Ureter (tissue), 1 donor: ENCODE measurements at places on chromosomes 3 and 15. TPM values are rescaled to one million over a fixed set of nuclear protein-coding genes. Genes with fewer than 3 reads are reported as not detected.

- no peak for DNase-seq
These were observed 2.2 kb downstream of the TAGLN3 start for GRCh38 chr3:112000966-112001365.

GRCh38 chr15:44064706-44065105 lies 130.4 kb downstream of the FRMD5 start:
- DNase-seq: no peak

- DNase-seq: no peak
These were observed 114.5 kb upstream of the ZBED2 start for GRCh38 chr3:111709645-111710044.

DNA sequence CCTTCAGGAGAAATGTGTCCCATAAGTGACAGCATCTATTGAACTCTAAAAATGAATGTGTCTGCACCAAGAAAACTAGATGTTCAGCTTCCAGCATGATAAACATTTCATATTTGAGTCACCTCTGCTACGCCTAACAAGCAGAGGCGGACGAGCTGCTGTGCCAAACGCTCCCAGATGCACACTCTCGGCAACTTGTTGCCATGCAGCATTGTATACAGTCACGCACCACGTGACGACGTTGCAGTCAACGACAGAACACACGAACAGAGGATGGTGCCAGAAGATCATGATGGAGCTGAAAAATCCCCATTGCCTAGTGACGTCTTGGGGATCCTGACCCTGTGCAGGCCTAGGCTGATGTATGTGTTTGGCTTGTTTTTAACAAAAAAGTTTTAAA lies 137.5 kb downstream of the XXYLT1 start:
- DNase-seq: no peak

The PLCD1 gene
- 93.5 TPM for total RNA-seq

- DNase-seq: no peak
These were observed 293.9 kb upstream of the PROK2 start for GRCh38 chr3:72078676-72079368.

The EIF4E3 gene
- total RNA-seq: 33.2 TPM

DNA sequence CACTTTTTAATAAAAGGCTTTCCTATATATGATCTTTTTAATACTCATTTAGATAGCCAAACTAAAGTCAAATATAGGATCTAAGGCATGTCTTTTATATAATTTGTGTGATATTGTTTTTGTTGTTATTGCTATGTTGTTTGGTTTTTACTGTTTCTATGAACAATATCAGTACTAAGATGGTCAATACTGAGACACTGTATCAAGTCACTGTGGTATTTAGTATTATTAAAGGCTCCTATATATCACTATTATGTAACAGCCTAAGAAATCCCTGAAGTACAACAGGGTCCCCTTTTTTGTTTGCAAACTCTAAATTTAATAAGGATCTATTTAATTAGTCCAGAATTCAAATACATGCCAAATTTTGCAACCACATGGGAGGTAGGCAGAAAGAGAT lies 61.9 kb downstream of the TBC1D5 start:
- no peak for DNase-seq

- DNase-seq: no peak
These were observed 78.4 kb downstream of the NR2E3 start for GRCh38 chr15:71888797-71889196.

DNA sequence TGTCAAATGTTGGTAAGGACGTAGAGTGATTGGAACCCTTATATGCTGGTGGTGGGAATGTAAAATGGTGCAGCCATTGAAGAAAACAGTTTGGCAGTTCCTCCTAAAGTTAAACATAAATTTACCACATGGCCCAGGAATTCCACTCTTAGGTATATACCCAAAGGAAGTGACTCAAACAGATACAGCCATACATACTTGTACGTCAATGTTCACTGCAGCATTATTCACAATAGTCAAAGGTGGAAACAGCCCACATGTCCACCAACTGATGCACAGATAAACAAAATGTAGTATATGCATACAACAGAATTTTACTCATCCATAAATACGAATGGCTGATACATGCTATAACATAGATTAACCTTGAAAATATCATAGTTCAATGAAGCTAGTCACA lies 13.2 kb downstream of the CLASP2 start:
- no peak for DNase-seq

The CYP11A1 gene
- 2.4 TPM for total RNA-seq

GRCh38 chr15:72179950-72180581 lies 17.5 kb downstream of the GRAMD2A start:
- DNase-seq: no peak

DNA sequence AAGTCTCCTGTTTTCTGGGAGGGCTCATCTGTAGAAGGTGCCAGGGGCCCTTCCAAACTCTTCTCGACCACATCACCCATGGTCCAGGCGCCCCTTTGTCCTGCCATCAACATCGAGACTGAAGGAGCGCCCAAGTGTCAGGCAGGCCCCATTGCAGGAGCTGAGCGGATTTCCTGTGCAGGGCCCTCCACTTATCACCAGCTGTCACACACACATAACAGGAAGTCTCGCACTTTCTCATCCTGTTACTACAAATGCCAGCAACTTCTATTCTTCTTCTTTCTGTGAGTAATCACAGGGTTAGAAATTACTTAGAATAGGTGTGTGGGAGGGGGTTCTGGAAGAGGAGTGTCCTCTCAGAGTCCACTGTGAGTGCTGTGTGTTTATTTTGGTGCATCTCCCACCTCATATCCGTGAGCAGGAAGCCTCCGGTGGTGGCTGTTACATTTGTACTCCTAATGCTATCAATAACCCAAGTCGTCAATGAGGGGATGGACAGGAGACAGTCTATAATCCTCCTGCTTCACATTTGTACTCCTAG lies at the start of gene KLHL6:
Gene KLHL6 (minus strand): TSS at position 166 of the 541 bp plus-strand sequence. CDS start 53 bp downstream, at position 113.
- peak; percentile 58 for DNase-seq

The XCR1 gene
- 0.70 TPM for total RNA-seq

The CATSPER2 gene
- 17.2 TPM for total RNA-seq

- DNase-seq: no peak
These were observed at the start of gene ANKUB1 for GRCh38 chr3:149792452-149793270. Gene ANKUB1, minus strand, starts transcription at chr3:149792554. Its CDS starts 188 bp downstream, at chr3:149792366.

DNA sequence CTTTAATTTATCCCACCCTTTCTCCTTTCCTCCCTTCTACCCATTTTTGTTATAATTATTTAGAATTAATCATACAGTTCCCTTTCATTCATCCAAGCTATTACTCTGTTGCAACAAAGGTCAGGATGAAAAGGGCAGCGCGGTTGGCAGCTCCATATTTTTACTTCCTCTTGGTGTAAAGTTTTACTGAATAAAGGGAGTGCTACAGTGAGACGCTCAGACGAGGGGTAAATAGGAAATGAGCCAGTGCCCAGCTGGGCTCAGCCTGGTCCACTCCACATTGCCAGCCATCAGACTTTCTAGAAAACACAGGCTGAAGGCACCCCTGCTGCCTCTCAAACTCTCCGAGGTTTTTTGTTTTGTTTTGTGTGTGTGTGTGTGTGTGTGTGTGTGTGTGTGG lies 21.9 kb upstream of the ZBTB38 start:
- no peak for DNase-seq

DNA sequence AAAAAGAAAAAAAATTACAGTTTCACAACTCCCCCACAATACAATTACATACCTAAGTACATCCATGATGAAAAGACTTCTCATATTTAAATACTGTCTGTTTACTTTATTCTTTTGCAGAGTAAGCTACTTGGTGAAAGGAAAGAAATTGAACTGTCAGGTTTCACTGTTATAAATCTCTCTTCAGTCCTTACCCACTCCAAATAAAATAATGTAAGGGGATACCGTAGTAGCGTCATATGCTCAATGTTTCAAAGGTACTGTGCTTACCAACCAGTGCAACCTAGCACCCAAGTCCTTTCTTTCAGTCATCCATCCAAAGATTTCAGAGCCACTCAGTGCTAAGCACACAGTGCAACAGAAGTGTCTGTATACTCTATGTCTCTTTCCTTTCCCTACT lies 13.4 kb downstream of the GSK3B start:
- no peak for DNase-seq

DNA sequence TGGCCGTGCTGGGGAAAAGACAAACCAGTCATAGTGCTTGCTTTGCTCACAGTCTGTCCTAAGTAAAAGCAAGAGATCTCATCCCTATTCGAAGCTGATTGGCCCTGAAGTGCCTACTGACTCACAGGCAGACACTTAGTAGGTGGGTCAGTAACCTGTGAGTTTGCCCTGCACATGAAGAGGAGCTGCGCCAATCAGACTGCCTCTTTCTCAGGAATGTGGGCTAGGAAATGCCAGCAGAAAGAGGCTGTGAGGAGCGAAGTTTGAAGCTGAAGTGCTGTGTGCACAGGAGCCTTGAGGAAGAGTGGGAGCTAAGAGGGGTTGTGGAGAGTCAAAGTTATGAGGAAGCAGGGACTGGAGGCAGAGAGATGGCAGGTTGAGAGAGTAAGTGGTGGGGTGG lies 126.8 kb downstream of the IL20RB start:
- no peak for DNase-seq

GRCh38 chr3:16848007-16848406 lies 36.7 kb upstream of the PLCL2 start:
- DNase-seq: no peak

The TM4SF18 gene
- total RNA-seq: 3.7 TPM

GRCh38 chr15:97597801-97598200 lies 362.7 kb upstream of the ARRDC4 start:
- DNase-seq: no peak

- peak; percentile 86 for DNase-seq
These were observed at the start of gene CAMK1 for GRCh38 chr3:9769426-9770275. Gene CAMK1, minus strand, starts transcription at chr3:9769947. Its CDS starts 2,198 bp downstream, at chr3:9767749.

The GNL3 gene
- total RNA-seq: 174 TPM

The TNFSF10 gene
- total RNA-seq: 44.1 TPM

The DUOXA2 gene
- 3.9 TPM for total RNA-seq

The ANKRD63 gene
- not detected for total RNA-seq

DNA sequence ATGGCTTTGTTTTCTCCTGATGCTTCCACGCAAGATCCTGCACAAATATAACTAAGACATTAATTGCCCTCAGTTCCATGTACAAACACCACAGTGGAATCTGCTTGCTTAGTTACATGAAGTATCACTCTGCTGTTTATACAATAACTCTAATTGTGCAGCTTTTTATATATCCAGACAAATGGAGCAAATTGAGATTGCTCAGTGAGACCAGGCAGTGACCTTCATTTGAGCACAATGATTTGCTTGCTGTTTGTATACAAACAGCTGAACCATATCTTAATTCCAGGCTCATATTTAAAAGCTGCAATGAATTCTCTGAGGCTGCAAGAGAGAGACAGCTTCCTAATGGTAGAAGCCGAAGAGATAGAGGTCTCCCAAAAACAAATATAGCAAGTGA lies 243.7 kb downstream of the CADPS start:
- no peak for DNase-seq

DNA sequence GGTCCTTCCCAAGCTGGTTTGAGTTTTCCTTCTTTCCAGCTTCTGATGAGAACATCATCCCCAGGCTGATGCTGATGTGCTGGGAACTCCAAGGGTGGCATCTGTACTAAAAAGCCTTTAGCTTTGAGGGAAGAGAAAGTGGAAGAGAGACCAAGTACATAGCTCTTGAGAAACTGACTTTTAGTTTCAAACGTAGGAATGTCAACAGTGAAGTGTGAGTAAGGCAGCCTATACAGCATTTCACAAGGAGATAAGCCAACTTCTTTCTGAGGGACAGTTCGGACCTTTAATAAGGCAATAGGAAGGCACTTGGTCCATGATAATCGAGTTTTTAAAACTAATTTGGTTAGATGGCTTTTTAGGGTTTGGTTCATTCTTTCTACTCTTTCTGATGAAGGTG lies 53.7 kb downstream of the DLG1 start:
- DNase-seq: no peak

The FSTL1 gene
- total RNA-seq: 379 TPM

DNA sequence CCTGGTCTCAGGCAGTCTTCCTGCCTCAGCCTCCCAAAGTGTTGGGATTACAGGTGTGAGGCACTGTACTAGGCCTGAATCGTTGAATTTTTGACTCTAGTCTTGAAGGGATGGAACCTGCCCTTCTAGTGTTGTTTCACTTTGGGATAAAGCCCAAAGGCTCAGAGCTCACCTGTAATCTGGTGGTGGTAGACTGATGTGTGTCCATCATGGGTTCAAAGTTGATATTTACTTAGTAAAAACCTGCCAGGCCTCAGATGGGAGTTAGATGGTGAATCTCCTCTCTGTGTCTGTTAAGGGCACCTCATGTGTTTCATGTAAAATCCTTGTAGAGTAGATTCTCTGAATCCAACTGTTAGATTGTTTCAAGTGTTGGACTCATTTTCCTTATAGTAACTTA lies 41.1 kb downstream of the FNDC3B start:
- DNase-seq: no peak

GRCh38 chr3:166554023-166554422 lies 716.8 kb upstream of the BCHE start:
- no peak for DNase-seq

DNA sequence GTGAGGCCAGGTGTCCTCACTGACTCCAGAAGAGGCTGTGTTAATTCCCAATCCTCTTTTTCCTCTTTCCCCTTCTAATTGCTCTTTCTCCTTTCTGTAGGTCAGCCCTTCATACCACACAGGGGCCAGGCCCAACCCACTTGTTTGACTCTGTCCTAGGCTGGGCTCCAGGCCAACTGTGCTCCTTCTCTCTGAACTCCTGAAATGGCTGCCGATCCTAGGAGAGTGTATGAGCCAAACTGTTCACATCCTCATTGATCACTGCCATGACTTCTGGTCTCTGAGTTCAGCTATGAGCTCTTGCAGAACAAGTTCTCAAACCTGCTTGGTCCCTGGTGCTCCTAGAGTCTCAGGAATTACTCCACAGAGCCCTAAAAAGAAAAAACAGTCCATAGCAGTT lies 145.1 kb downstream of the VGLL4 start:
- peak; percentile 69 for DNase-seq

- DNase-seq: no peak
These were observed 151.2 kb upstream of the UBE2E1 start for GRCh38 chr3:23654571-23654970.

The MANF gene
- 90.4 TPM for total RNA-seq

DNA sequence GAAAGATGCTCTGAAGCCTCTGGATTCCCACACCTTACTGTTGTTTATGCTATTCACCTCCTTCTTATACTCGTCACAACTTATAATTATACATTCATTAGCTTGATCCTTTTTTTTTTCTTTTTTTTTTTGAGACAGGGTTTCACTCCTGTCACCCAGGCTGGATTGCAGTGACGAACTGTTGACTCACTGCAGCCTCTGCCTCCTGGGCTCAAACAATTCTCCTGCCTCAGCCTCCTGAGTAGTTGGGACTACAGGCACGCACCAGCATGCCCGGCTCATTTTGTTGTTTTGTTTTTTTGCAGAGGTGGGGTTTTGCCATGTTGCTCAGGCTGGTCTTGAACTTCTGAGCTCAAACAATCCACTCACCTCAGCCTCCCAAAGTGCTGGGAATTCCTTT lies 143.6 kb downstream of the PLCL2 start:
- no peak for DNase-seq

The PLA2G4E gene
- 0.34 TPM for total RNA-seq

DNA sequence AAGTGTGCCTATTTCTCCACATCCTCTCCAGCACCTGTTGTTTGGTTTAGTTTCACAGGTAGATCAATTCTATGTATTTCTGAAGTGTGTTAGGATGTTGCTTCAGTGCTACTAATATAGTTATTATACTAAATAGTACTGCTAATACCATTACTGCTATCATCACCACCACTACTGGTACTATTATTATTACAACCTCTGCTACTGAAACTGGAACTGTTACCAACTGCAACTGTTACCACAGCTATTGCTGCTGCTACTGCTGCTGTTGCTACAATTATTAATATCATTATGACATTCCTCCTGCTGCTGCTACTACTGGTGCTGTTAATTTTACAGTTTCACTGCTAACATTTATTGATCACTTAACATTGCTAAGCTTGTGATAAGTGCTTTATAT lies 8.3 kb upstream of the LMOD3 start:
- DNase-seq: no peak

The SLC28A2 gene
- total RNA-seq: not detected

The ZNF717 gene
- total RNA-seq: 29.5 TPM
